ENCODE measurements at places on chromosomes 6 and 20. TPM values are rescaled to one million over a fixed set of nuclear protein-coding genes. Genes with fewer than 3 reads are reported as not detected.

DNA sequence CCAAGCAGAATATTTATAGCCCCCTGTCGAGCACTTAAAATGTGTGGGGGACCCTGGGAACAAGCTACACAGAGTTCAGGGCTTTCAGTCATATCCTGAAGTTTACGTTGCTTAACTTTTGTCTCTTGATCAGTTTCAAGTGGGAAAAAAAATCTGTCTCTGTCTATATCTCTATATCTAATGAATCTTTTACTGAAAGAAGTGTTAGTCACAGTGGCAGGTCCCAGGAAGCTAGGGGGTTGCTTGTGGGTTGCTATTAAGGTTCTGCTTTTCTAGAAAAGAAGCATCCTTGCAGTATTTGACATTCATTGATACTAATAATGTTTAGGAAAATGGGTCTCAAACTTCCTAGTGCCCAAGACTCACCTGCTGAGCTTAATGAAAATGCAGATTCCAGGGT lies 76.7 kb upstream of the CLDN20 start:
- no peaks in the 10 kb centered on the region for H3K4me1 ChIP-seq
- no peak overlapping the region for H3K4me3 ChIP-seq
- H3K36me3 ChIP-seq: no peaks in the 10 kb centered on the region
- H3K27ac ChIP-seq: no peak overlapping the region
- H3K27me3 ChIP-seq: no peaks in the 10 kb centered on the region

Gene ECT2L
- polyA plus RNA-seq: not detected

Gene OR2H1
- not detected for polyA plus RNA-seq

DNA sequence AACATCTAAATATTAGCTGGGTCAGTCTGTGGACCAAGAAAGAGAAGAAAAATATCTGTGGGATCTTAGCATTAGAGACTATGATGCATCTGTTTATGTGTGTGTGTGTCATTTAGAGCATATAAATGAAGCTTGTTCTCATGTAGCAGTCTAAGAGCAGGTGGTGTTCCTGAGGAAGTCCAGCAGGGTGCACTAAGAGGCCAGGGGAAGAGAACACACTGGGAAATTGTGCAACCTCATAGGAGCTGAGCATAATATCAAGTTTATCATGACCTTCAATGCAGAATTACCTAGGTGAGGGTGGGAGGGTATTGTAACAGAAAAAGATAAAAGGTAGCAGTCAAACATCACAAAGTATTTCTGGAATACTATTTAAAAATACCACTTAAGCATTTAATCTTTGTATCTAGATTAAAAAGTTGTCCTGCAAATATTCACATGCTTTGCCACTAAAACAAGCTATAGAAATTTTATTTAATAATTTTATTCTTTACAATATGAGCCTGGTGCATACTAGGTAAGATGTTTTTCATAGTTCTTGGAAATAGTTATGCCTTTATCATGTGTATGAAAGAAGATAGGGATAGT lies 80.5 kb downstream of the SMPDL3A start:
- H3K4me1 ChIP-seq: no peaks in the 10 kb centered on the region
- DNase-seq: peak; percentile 56
- H3K36me3 ChIP-seq: no peaks in the 10 kb centered on the region
- H3K4me3 ChIP-seq: no peak overlapping the region
- H3K27me3 ChIP-seq: no peaks in the 10 kb centered on the region

Gene ACTL10
- polyA plus RNA-seq: 1.7 TPM

DNA sequence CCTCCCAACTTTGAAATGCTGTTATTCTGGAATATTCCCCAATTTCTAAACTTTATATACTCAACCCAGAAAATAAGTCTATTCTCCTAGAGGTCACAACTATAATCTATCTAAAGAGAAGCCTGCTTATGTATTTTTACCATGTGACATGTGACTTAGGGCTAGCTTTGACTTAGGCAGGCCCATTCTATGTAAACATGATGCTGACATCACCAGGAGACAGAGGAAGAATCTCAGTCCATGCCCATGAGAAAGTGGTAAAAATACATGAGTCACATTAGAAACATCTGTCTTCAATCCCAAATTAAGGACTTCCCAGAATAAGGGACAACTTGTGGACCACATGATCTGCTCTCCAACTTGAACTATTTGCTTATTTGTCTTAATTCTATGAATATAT lies 113.6 kb upstream of the ID4 start:
- H3K27ac ChIP-seq: no peak overlapping the region
- DNase-seq: no peak
- H3K4me1 ChIP-seq: no peaks in the 10 kb centered on the region
- no peak overlapping the region for H3K4me3 ChIP-seq
- H3K27me3 ChIP-seq: no peaks in the 10 kb centered on the region
- H3K36me3 ChIP-seq: no peaks in the 10 kb centered on the region

DNA sequence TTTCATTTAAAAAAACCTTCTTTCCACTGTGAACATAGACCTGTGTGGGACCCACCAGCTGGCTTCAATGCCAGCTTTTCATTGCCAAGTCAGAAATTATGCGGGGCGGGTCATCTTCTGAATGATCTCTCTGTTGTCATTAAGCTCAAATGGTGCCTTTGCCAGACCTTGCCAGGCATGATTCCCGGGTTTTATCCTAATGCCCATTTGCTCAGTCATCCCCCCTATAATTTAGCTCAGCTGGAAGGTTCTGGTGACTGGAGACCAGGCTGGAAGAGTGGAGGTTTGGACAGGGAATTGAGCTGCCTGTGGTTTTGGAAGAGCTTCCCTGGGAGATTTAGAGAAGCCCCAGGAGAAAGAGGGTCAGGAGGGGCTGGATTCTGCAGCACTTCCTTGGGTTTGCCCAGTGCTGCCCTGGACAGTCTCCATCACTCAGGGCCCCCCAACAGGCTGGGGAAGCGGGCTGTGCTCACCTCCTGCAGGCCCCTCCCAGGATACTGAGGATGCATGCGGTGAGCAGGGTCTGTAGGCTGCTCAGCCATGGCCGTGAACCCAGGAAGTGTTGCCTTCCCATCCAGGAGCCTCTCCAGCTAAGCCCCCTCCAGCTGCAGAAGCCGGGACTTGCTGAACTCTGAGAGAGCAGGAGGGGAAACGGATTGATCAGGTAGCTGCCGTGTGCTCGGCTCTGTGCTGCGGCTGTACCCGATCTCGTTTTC lies 273.0 kb downstream of the CDH4 start:
- H3K27ac ChIP-seq: no peak overlapping the region
- H3K4me3 ChIP-seq: no peak overlapping the region
- H3K36me3 ChIP-seq: no peaks in the 10 kb centered on the region
- H3K4me1 ChIP-seq: no peaks in the 10 kb centered on the region

Gene NR2E1
- not detected for polyA plus RNA-seq

DNA sequence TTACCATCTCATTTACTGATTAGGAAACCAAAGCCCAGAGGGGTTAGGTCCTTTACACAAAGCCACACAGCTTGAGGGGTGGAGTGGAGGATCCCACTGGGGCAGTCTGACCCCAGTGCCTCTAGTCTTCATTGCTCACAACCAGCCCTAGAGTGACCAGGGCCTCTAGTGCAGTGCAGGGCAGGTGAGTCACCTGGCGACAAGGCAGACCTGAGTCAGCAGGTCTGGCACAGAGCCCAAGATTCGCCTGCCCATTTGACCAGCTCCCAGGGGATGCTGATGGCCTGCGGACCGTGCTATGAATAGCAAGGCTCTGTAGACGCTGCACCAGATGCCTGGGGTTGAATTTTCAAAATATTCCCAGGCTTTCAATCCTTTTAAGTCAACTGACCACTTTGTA lies 29.9 kb downstream of the CDH26 start:
- H3K36me3 ChIP-seq: no peaks in the 10 kb centered on the region
- DNase-seq: no peak
- no peak overlapping the region for H3K4me3 ChIP-seq
- H3K27ac ChIP-seq: no peak overlapping the region
- no peaks in the 10 kb centered on the region for H3K4me1 ChIP-seq
- H3K27me3 ChIP-seq: no peaks in the 10 kb centered on the region

- H3K27ac ChIP-seq: no peak overlapping the region
- DNase-seq: no peak
- no peak overlapping the region for H3K4me3 ChIP-seq
- no peaks in the 10 kb centered on the region for H3K27me3 ChIP-seq
- no peaks in the 10 kb centered on the region for H3K36me3 ChIP-seq
These were observed 36.4 kb upstream of the KHDC1 start for GRCh38 chr6:73299151-73299971.

DNA sequence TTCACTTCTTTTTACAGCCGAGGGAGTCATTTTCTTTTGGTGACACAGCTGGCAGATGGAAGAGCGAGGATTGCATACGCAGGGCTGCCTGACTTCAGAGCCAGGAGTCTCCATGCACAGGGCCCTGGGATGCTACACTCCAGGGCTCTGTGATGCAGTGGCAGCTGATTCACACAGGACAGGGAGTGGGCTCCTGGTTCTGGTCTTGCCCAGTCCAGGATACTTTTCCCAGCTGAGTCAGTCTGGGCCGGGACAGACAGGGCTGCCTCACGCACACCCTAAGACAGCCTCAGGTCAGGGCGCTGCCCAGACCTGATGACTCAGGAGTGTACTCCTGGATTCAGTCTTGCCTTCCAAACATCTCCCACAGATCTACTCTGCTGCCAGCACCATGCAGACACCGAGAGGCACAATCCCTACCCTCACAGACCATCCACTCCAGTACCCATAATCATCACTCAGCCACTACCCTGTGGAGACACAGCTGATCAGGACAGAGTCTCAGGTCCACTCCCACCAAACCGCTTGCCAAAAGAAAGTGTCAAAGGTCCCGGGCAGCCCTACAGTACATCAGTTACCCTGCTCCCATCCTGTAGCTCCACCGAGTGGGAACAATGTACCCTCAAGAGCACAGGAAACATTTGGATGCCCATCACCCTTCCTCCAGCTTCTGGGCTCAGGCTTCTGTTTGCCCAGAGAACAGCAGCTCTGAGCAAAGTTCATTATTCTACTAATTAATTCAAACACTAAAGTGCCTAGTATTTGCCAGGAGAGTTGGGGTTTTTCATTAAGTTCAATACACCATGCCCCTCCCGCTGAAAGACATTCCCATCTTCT lies 11.5 kb downstream of the SDC4 start:
- H3K27ac ChIP-seq: peak overlapping the region; percentile 96
- H3K36me3 ChIP-seq: peaks cover 2% of the 10 kb centered on the region
- H3K4me1 ChIP-seq: peaks cover 6% of the 10 kb centered on the region
- peak overlapping the region; percentile 8 for H3K4me3 ChIP-seq
- DNase-seq: no peak

DNA sequence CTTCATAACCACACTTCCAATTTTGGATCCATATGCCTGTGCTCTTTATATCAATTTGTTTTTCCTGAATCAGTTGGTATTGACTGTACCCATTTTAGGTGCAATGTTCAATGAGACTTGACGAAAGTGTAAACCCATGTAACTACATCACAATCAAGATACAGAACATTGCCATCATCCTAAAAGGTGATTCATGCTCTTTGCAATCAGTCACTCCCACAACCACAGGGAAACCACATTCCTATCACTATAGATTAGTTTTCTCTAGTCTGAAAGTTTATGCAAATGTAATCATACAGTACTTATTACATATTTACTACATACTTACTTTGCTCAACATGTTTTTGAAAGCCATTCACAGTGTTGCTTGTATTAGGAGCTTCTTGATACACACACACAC lies 167.4 kb downstream of the ADGRG6 start:
- H3K27me3 ChIP-seq: no peaks in the 10 kb centered on the region
- no peaks in the 10 kb centered on the region for H3K4me1 ChIP-seq
- H3K36me3 ChIP-seq: no peaks in the 10 kb centered on the region
- H3K27ac ChIP-seq: no peak overlapping the region
- H3K4me3 ChIP-seq: no peak overlapping the region

Gene IRF4
- polyA plus RNA-seq: not detected

Gene SMOC2
- polyA plus RNA-seq: 6.5 TPM

DNA sequence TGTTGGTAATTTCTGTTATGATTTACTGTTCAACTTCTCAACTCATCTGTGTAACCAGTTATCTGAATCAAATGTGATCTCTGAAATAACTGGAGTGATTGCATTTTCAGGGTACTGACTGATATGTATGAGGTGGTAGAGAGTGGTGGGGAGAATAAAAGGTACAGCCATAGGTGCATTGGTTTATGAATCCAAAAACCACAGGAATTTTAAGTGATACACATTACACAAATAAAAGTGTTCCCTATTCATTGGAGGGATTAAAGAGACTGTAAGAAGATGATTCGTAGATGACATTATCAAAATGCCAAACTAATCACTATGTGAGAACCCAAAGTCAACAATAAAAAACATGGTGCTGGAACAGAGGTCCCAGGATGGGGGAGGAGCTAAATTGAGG lies 158.7 kb upstream of the RSPO3 start:
- H3K27me3 ChIP-seq: no peaks in the 10 kb centered on the region
- no peak overlapping the region for H3K27ac ChIP-seq
- no peaks in the 10 kb centered on the region for H3K4me1 ChIP-seq
- no peak for DNase-seq
- H3K36me3 ChIP-seq: no peaks in the 10 kb centered on the region

Gene TXLNB
- 0.13 TPM for polyA plus RNA-seq

DNA sequence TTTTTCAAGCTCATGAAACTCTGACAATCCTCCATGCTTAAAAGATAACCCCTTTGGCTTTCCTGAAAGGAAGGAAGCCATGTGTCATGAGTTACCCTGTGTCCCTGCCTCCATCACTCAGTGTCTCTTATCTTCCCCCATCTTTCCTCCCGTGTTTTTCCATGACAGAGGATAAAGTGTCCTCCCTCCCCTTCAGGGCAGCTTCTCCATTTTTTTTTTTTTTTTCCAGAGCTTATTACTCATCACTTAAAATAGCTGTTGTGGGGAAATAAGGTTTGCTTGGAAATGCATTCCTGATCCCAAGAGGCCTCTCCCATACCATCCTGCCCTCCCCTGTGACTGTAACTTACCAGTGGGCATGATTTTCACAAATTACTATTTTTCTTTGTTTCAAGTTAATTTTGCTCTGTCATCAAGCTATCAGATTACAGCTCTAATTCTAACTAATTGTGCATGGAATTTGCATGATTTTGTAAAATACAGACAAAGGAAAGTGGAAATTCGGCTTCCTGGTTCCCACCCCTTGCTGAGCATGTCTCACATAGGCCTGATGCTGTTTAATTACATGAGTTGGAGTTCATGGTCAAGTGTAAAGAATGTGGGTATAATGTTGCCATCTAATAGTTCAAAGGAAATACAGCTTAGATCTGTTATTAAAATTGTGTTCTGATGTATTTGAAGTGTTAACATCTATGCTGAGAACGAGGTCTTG lies 614.5 kb upstream of the FLRT3 start:
- no peaks in the 10 kb centered on the region for H3K4me1 ChIP-seq
- no peaks in the 10 kb centered on the region for H3K27me3 ChIP-seq
- H3K36me3 ChIP-seq: no peaks in the 10 kb centered on the region
- no peak overlapping the region for H3K27ac ChIP-seq
- no peak overlapping the region for H3K4me3 ChIP-seq

DNA sequence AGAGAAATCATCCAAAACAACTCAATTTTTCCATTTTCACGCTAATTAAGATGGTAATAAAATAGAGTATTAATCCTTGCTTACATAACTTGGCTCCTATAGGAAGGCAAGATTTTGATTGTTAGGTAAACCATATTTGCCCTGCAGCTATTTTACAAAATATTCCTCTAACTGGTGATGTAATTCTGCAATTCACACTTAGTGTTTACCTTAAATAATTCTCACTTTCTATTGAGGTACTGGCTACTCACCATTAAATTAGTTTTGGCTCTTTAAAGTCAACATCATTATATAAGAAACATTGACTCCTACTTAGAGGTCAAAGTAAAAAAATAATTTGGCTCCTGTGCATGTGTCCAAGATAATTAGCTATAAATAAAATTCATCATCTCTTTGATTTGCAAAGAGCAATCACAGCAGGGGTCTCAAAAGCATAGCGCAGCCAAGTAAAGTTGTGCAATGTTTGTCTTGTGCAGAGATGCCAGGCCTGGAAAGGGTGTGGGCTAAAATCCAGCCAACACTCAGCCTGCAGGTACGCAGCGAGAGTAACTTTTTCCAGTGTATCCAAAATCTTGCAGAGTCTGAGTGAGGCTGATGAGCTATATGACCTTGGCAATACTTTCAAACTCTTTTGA lies 501.2 kb downstream of the MMUT start:
- H3K27ac ChIP-seq: no peak overlapping the region
- no peaks in the 10 kb centered on the region for H3K4me1 ChIP-seq
- H3K4me3 ChIP-seq: no peak overlapping the region
- DNase-seq: no peak
- no peaks in the 10 kb centered on the region for H3K36me3 ChIP-seq

Data from kidney (tissue), 22 donors.